ENCODE measurements at places on chromosomes 12 and 14.

DNA sequence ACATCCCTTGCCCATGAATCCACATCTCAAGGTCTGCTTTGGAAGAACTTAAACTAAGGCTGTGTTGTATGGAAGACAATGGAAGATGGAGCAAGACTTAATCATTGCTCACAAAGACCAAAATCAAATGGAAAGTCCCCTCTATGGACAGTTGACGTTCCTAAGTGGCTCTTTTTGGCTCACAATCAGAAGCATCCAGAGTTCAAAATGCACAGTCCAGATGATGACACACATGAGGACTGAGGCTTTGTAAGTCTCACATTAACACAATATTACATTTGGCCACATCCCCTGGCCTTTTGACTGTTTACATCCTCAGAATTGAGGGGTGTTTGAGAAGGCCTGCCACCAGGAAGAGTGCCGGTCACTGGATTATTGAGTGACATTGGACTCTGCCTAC is 122.3 kb upstream of the CPM start:
- no peak for DNase-seq

DNA sequence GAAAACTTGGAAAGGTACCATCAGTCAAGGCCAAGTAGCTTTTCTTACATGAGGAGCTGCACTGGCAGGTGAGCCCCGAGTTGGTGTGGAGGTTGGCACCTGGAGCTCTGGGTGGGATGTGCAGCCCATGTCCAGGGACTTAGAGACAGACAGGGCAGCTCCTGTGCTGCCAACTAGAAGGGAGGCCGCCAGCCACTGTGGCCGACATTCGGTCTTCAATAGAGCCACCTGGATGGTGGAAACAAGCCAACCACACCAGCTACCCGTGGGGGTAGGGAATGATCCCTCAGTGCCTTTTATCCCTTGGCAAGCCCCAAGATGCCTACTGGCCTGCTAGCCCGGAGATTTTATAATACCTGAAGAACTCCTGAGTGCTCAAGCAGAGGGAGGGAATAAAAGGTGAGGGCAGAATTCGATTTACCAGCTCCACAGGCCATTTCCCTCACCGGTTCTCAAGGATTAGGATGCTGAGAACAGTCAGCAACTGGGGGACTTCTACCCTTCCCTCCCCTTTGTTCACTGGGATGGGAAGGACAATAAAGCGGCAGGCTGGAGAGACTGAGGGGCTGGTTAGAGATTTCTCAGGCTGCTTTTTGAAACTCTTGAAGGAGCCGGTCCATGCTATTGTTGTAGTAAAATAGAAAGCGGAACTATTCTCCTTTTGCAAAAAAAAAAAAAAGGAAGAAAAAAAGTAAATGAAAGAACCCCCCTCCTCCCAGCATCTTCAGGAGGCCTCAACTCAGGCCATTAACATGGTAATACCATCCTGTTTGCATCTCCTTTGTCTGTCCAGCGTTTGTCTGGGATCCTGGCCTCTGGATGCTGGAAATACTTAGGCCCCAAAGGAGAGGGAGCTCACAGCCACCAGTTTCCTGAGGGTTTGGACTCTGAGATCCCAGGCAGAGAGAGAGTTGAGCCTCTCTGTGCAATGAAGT is 321.6 kb downstream of the ZFP36L1 start:
- DNase-seq = no peak

- no peak for DNase-seq
These were observed 32.8 kb upstream of the TXNRD1 start for GRCh38 chr12:104182621-104183378.

DNA sequence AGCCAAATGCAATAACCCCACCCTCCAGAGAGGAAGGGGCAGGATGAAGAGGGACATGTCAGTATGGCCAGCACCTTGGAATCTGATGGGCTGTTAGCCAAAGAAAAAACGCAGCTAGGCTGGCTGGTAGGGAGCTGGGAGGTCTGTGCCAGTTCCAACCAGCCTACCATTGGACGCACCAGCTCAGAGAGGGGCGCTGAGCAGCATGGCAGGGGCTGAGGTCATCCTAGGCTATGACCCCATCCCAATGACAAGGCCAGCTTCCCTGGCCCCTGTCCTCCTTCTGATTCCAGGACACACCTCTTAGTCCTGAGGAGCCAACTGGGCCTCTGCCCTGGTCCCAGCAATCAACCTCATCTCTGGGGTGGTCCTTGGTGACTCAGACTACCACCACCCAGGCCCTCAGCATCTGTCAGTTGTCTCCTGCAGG is 12.2 kb downstream of the ACTN1 start:
- DNase-seq = no peak

DNA sequence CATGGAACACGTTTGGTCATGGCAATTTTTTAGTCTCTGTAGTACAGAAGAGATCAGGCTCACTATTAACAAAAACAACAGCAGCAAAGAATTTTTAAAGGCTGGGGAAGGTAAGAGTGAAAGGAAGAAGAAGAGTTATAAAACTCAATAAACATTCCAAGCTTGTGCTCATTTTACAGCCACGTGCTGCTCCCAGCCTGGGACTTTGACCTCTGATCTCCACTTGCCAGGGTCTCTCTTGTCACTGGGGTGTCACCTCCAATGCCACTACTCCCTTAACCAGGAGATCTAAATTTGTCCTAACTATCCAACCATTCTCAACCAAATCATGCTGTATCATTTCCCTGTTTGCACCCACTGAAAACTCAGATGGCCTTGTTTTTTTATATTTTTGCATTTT is 605.1 kb downstream of the VRK1 start:
- no peak for DNase-seq

GRCh38 chr14:89378119-89378518 is 38.9 kb downstream of the FOXN3 start:
- DNase-seq = no peak

GRCh38 chr14:80988735-80989429 is 33.5 kb downstream of the TSHR start:
- no peak for DNase-seq

DNA sequence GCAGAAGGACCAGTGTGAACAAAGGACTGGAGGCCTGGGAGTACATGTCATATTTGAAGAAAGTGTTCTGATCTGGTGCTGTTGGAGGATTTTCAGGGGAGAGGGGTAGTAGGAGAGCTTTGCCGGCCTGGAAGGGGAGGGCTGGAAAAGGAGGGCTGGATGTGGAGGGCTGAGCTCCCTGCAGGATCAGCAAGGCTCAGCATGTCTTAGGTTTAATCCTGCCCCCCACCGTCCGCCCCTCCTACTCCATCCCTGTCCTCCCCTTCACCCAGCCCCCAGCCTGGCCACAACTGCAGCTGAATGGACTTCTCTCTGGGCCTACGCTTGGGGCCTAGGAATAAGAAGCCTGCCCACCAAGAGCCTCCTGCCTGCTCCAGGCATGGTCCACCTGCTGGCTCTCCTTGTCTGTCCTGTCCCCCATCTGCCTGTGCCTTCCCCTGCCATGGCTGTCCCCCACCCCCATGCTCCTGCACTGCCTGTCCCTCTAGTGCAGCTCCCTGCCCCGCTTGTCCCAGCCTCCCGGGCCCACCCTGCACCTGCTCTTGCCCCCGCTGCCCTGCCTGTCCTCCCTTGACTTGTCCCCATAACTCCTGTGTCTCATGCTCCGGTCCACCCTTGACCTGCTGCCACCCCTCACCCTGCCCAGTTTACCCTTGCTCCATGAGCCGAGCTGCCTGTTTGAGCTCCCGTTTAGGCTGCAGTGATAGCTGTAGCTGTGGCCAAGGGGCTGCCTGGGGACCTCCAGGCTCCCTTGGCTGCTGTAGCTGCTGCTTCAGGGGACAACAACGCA is 9.8 kb upstream of the RARG start:
- no peak for DNase-seq

- DNase-seq = no peak
These were observed 194.7 kb upstream of the FAR2 start for GRCh38 chr12:28954333-28954732.

- no peak for DNase-seq
These were observed 54.2 kb downstream of the CHST11 start for GRCh38 chr12:104510873-104511440.

GRCh38 chr12:64678835-64679234 is 68.5 kb downstream of the RASSF3 start:
- no peak for DNase-seq

GRCh38 chr12:125773033-125773640 is 707.9 kb downstream of the AACS start:
- DNase-seq = no peak

GRCh38 chr14:55103971-55104954 is 24.8 kb upstream of the LGALS3 start:
- DNase-seq = no peak

- no peak for DNase-seq
These were observed 3.3 kb upstream of the BHLHE41 start for GRCh38 chr12:26128168-26128567.

DNA sequence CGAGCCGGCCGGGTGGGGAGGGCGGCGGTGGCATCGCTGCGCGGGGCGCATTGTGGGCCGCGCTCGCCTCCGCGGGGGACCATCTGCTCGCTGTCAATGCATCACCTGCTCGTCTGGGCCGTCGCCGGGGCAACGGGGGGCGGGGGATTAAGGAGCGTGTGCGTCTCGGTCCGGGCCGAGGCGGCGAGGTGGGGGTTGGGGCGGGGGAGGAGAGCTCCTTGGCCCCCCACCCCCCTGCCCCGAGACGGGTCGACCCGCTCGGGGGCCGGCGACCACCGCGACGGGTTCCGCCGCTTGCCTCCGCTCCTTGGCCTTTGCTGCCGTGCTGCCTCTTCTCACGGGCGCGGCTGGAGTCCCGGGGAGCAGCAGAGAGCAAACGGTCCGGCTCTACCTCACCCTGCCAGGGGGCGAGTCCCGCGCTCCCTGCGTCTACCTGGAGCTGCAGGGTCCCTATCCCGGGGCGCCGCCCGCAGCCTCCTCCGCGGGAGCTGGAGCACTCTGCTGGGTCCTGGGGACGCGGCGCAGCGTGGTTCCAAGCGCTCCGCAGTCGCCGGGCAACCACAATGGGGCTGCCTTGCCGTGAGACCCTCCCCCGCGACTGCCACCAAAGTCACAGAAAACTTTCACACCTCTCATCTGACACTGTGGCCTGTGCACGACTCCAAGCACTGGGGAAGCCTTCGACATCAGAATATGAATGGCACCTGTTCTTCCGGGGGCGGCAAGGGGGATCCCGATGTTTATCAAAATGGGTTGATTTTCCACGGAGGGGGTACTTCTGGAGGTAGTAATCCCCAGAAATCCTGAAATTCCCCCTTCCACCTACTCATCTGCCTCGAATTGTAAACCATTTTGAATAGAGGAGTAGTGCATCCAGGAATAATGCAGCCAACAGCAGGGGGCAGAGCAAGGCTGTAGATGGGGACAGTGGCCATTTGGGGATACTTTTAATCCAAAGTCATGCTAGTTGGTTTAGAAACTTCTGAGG is at the start of gene C12orf42:
TSS of gene C12orf42 (minus strand) at position 500 of the 988 bp plus-strand sequence. CDS start 17,542 bp downstream, outside the sequence.
- no peak for DNase-seq

DNA sequence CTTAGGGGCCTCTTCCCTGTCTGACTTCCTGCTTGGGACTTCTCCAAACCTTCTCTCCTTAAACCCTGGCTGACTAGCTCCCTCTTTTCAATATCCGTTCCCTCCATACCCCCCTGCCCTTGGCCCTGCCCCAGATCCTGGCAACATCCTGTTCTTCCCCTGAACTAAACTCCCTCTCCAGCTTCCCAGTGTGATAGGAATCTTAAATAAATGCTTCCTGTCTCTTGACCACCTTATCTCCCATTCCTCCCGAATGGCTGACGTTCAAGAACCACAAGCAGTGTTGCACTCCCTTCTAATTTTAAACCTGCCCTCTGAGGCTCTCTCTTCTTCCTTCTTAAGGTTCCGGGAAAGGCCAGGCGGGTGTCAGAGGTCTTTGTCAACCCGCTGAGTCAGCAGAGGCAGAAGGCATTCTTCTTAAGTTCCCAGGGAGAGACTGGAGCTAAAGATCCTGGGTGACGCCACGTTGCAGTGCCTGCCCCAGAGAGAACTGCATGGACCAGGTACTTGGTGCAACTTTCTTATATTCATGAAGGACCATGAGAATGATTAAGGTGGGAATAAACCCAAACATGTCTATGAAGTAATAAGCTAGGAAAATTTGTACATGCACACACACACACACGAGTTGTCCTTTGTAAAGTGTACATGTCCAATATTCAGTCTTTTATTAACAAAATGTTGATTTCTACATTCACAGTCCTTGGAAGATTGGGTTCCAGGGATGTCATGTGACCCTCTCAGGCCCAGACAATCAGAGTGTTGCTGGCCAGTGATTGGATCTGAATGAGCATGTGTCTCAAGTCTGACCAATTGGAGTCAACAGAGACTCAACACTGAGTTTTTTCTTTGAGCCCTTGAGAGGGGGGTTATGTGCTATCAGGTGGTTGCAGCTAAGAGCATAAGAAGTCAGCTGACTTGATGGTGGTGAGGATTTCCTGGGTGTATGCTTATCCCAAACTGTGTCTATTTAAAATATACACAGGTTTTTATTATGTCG is 420.2 kb upstream of the TBX3 start:
- no peak for DNase-seq

- DNase-seq = peak; percentile 5
These were observed 7.7 kb upstream of the PPTC7 start for GRCh38 chr12:110590806-110591326.

DNA sequence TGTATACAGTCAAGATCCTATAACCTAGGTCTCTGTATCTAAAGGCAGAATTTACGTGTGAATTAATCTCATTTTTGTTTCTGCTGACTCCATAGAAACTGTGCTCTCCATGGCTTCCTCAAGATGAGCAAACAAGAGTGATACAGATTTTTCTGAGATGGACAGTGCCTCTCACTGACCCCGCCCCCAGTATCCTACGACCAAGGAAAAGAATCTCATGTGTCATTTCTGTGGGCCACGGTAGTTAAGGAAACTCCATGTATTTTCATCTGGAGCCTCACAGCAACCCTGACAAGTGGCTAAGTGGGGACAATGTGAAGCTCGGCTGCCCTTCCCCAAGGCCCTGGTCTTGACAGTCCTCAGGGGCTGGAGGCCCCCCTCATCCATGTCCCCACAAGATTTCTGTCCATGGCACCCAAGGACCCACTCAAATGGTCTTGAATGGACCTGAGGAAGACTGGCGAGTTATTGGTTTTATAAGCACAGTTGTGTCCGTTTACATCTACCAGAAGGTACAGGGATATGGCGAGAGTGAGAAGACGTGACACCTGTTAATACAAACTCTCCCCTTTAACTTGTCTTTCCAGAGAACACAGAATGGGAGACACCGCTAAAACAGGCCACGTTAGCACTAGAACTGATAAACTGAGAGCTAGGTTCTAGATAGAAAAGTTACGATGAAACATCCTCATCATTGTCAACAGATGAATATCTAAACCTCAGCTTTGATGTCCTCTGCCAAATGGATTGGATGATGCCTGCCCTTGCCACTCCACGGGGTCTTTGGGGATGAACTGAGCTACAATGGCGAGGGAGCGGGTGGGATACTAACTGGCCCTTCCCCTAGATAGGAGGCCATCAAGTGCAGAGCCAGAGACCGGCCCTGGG is 108.4 kb upstream of the EGLN3 start:
- DNase-seq = no peak

GRCh38 chr12:98253207-98254037 is 262.0 kb upstream of the TMPO start:
- DNase-seq = no peak

DNA sequence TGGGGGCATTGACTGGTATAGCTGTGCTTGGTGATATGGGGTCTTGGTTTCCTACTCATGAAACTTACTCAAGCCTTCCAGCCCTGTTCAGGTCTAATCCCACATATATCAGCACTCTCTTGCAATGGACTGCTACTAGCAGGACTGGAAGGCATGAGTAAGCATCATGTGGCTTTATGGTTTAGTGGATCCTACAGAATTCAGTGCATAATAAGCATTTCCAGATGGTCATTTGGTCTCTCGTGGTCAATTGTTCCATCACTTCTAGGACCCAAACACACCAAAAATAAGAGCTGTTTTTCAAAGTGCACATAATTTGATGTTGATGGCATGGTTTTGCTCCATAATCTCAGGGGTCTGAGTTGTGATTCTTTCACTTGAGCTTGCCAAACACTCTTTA is 114.4 kb downstream of the LMNTD1 start:
- peak; percentile 64 for DNase-seq

Data from fibroblast of skin of left quadriceps (primary cell).